SHP77 (cell line): ENCODE measurements at places on chromosomes 16 and 17.

DNA sequence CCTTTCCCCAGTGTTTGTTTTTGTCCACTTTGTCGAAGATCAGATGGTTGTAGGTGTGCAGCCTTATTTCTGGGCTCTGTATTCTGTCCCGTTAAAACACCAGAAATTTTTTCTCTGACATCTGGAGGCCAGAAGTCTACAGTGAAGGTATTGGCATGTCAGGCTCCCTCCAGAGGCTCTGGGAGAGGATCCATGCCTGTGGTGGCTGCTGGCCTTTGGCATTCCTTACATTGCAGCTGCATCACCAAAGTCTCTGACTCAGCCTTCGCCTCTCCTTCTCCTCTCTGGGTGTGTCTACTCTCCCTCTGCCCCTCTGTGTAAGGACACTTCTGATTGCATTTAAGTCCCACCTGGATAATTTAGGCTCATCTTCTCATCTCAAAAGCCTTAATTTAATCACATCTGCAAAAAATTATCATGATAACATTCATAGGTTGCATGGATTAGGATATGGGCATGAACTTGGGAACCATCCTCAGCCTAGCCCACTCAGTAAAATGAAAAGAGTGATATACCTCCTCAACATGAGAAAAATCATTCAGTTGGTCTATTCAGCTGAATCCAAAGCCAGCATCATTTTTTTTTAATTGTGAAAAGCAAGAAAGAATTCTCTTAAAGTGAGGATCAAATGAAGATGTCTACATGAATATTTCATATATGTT, 78.0 kb downstream of the MAP2K6 start:
- DNase-seq, result no peak

DNA sequence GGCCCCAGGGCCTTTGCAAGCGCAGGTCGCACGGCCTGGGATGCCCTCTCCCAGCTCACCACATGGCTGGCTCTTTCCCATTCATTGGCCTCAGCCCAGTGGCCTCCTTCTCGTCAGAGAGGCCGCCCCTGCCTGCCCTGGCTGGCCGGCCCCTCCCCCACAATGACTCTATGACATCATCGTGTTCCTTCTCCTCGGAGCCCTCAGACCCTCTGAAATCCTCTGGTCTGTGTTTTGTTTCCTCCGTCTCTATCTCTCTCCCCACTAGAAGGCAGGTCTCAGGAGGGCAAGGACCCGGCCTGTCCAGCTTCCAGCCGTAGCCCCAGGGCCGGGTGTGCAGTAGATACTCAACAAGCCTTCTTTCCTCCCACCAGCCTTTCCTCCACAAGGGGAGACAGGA, 164.8 kb upstream of the FOXF1 start:
- DNase-seq, result no peak

- no peak for DNase-seq
Observed at GRCh38 chr17:4005296-4006164, 41.3 kb upstream of the ATP2A3 start.

GRCh38 chr17:77718669-77718961, 239.9 kb upstream of the TNRC6C start:
- no peak for DNase-seq

DNA sequence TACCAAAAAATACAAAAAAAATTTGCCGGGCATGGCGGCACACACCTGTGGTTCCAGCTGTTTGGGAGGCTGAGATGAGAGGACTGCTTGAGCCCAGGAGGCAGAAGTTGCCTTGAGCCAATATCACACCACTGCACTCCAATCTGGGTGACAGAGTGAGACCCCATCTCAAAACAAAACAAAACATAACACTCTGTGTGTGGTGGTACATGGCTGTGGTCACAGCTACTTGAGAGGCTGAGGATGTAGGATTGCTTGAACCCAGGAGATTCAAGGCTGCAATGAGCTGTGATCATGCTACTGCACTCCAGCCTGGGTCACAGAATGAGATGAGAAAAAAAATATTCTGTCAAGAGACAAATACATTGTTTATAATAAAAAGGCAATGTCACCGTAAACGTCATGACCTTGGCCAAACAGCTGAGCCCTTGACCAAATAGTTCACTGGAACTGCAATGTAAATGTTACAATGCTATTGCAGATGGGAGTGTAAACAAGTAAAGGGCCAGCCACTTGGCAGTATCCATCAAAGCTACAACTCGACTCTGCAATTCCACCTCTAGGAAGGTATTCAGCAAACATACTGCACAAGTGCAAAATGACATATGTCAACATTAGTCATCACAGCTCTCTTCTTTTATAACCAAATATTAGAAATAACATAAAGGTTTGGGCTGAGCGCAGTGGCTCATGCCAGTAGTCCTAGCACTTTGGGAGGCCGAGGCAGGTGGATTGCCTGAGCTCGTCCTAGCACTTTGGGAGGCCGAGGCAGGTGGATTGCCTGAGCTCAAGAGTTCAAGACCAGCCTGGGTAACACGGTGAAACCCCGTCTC, 16.9 kb downstream of the EARS2 start:
- peak; percentile 1 for DNase-seq

DNA sequence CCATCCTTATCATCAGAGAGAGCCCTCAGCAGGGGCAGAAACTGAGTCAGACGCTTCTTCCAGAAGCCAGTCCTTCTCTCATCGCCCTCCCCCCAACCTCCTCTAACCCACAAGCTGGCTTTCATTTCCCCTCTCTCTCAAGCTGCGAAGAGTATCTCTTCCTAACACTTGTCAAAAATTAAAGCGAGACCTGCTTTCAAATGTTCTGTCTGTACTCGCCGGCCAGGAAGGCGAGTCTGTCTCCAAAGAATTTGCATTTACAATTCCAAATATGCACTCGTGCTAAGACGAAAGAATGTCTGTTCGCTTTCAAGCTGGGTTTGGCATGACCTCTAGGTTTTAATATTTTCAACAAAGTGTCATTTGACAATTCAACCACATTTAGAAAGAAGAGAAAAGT, 140.4 kb downstream of the RGS9 start:
- no peak for DNase-seq

GRCh38 chr17:82900741-82901140, 60.9 kb upstream of the ZNF750 start:
- no peak for DNase-seq

DNA sequence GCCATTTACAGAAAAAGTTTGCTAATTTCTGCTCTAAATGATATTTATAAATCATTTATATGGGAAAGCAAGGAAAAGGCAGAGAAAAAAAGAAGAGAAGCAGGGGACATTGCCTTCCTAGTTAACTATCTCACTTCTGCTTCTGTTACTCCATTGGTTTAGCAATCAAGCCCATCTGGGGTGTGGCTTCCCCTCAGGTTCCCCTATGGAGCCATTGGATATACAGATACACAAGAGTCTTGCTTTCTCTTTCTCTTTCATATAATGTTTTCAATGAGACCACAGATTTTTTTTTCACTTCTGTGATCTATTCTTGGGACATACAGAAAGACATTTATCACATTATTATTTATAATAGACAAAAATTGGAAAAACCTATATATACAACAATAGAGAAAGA, 105.6 kb upstream of the TOM1L1 start:
- DNase-seq, result no peak

DNA sequence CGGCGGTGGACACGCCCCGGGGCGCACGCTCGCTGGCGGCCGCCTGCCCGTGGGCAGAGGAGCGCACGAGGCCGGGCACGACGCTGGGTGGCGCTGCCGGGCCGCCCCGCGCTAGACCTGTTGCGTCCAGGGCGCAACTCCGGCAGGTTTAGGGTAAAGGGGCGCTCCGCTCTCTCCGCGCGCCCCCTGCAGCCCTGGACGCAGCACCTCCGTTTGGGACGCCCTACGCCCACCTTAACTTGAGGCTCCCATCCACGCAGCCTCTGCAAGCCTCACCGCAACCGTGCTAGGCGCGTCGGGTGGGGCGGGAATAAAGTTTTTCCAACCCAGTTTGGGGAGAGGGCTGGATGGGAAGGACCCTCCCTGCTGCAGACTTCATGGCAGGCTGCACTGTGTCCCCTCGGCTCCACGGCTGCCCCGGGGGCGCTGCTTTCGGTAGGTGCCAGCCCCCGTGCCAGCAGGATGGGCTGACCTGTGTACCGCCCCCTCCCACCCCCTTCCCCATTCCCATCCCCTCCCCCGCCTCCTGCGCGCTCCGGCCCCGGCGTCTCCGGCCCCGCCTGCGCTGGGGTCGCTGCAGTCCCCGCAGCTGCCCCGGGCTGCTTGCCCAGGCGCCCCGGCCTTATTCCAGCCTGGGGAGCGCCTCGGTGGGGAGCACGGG, at the start of gene SYT17:
SYT17 (plus strand) TSS at position 531 of the 661 bp plus-strand sequence. CDS start 407 bp downstream, outside the sequence.
- DNase-seq, result peak; percentile 64

DNA sequence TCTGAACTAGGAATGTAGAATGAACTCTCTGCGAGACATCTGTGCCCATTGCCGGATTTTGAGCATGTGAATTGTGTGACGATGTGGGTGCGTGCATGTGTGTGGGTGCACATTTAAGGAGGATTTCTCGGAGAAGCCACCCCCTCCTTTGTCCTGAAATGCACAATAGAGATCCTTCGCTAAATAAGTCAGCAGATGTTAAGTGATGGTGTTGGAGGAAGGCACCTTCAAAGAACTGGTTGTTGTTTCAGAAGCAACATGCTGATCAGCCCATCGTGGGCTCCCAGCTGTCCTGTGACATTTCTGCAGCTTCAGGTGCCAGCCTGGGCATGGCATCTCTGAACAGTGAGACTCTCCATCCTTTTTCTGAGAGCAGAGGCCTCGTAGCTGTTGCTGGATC, 194.9 kb downstream of the MSI2 start:
- no peak for DNase-seq

- DNase-seq, result peak; percentile 77
Observed at GRCh38 chr17:44331249-44331760, 6.7 kb upstream of the SLC25A39 start.

GRCh38 chr16:55115506-55115905, 184.8 kb downstream of the IRX5 start:
- DNase-seq, result no peak
